ENCODE measurements at places on chromosomes 12 and 14.

- no peak for DNase-seq
Observed at GRCh38 chr14:73645248-73645610, 443 bp downstream of the DNAL1 start.

DNA sequence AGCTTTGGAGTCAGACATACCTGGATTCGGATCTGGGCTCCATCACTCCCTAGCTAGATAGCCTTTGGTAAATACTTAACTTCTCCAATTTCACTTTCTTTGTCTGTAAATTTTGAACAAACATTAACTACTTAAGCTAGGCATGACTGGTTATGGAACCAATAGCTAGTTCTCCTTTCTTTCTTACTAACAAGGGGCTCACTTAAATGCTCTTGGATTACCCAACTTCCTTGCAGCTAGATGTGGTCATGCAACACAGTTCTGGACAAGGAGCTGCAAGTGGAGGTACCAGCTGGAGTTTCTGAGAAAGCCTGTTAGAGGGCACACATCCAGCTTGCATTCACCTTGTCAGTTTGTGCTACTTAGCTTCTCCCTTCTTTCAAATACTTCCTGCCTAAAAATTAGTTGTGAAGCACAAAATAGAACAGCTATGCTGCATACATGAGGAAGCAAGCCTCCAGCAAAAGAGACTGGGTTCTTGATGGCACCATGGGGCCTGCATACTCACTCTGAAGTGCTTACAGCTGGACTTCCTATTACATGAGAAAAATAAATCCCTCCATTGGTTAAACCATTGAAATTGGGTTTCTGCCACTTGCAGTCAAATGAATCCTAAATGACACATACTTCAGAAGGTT lies 210.1 kb upstream of the EEA1 start:
- no peak for DNase-seq

DNA sequence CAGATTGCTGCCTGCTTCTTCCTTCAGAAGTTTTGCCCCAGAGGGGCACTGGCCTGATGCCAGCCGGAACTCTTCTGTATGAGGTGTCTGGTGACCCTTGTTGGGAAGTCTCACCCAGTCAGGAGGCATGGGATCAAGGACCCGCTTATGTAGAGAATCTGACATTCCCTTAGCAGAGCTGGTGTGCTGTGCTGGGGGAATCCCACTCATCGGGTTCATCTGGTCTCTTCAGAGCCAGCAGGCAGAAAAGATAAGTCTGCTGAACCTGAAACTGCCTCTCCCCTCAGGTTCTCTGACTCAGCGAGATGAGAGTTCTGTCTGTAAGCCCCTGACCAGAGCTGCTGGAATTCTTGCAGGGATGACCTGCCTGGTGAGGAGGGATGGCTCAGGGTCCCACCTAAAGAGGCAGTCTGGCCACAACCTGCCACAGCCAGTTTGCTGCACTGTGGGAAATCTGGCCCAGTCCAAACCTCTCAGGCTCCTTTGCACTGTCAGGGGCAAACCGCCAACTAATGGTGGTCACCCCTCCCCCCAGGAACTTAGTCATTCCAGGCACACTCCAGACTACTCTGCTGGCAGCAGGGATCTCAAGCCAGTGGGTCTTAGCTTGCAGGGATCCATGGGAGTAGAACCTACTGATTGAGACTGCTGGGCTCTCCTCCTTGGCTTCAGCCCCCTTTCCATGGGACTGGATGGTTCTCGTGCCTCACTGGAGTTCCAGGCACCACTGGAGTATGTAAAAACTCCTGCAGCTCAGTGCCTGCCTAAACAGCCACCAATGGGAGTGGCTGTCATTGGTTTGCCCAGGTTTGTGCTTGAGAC lies 4.1 kb downstream of the CLEC2D start:
- DNase-seq: peak; percentile 69

- no peak for DNase-seq
Observed at GRCh38 chr12:132419631-132420246, 70.2 kb upstream of the FBRSL1 start.

DNA sequence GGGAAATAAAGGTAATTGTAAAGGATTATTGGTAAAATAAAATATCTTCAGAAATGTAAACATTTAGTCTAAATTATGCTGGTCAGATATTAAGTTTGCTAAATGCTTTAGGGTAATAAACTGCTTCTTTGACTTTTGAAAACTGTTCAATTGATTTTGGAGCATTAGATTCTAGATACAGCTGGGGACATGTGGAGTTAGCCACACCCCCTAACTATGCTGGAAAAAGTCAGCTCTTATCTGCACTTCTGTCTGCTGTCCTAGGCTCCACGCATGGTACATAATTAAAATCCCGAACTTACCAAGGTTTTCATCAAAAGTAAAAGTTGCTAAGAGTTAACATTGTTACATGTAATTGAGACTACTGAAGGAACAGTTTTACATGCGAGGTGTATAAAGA lies 78.8 kb downstream of the ITPR2 start:
- DNase-seq: no peak

DNA sequence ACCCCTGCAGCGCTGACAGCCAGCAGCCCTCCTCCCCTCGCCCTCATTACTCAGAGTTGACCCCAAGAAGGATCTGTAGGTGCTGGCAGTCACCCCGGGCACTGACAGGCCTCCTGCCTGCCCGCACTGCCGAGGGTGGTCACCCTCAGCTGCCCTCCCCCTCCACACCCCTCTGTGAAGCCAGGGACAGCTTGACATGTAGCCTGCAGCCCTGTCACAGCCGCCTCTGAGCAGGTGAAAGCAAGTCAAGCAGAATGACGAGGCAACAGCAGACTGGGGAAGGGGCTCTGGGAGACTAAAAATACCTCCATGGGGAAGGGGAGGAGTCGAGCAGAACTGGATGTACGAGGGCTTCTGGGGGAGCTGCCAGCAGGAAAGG lies 178.1 kb downstream of the DPF3 start:
- no peak for DNase-seq

DNA sequence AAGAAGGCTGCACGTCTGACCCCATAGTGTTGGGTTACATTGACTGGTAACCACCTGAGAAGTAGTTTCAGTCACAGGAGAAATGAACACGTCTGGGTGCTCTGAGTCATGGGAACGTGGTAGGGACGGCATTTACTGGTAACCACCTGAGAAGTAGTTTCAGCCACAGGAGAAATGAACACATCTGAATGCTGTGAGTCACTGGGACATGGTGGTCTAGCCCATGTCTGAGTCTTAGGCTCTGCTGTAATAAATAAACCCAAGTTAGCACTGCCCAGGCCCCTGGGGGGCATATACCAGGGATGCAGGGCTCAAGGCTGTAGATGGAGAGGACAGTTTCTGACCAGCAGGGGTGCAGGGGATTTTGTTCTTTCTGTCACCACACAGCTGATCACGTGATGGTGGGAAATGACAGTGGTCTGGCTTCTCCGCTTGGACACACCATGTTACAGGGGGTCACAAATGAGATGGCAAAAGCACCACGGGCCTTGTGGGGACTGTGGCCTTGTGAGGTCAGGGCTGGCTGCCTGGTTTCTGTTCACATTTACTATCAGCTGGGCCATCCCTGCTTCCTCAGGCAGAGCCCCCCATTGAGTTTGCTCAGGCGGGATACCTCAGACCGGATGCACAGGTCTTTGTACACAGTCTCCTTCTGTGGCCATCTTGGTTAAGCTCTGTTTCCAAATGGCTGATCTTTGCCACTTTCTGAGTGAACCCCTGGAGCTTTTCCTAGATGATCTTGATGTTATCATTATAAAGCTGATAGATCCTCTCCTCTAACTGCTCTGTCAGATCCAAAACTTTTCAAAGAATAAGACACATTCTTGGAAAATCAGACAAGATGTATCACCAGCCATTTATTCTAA lies 9.8 kb upstream of the C12orf42 start:
- DNase-seq: peak; percentile 61

DNA sequence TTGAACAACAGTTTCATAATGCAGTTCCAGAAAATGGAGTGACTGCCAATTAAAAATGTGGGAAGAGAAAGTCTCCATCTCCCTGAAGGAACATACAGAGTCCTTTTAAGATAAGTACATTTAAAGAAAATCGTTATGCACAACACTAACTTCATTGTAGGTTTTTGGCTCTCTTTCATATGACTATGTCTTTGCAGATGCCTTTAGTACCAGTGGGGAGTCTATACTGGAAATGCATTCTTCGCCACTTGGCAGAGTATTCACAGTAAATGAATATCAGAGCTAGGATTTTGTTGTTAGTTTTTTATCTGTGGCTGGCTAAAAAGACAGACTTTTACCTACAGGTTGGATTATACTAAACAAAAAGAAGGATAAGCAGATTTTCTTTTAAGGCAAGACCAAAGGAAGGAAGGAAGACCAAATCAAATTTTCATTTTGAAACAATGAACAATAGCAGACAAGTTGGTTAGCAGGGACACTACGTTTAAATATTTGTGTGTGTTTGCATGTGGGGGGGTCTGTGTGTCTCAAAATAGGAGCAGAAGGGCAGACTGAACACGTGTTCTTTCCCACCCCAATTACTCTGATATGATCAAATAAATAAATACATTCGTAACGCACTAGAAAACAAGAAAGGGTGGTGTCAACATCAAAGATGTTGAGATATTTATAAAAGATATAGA lies 124.5 kb downstream of the BTG1 start:
- no peak for DNase-seq

DNA sequence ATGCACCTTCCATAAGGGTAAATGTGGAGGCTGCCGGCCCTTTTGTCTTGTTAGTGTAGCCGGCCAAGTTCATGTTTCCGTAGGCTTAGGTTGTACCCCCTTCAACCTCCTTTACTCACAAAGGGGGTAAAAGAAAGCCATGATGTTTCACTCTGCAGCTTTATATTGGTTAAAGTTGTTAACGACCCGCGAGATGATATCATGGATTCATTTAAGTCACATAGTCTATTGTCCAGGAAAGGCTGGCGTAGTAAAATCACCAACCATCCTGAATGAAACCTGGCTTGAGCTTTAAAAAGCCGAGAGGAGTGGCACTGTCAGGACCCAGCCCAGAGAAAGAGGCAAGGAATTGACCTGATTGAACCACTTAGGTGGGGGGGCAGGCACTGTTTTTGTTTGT lies 1.3 kb downstream of the UNG start:
- no peak for DNase-seq

DNA sequence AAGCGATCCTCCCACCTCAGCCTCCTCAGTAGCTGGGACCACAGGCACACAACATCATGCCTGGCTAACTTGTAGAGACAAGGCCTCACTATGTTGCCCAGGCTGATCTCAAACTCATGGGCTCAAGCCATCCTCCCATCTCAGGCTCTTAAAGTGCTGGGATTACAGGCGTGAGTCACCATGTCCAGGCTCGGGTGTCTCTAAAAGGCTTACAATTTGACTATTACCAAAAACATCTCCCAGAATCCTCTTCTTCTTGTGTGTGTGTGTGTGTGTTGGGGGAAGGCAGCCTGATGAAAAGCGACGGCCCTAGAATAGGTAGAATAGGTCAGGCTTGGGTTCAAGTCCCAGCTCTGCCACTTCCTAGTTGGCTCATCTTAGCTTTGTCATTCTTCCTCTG lies 16.8 kb downstream of the MSI1 start:
- DNase-seq: no peak

DNA sequence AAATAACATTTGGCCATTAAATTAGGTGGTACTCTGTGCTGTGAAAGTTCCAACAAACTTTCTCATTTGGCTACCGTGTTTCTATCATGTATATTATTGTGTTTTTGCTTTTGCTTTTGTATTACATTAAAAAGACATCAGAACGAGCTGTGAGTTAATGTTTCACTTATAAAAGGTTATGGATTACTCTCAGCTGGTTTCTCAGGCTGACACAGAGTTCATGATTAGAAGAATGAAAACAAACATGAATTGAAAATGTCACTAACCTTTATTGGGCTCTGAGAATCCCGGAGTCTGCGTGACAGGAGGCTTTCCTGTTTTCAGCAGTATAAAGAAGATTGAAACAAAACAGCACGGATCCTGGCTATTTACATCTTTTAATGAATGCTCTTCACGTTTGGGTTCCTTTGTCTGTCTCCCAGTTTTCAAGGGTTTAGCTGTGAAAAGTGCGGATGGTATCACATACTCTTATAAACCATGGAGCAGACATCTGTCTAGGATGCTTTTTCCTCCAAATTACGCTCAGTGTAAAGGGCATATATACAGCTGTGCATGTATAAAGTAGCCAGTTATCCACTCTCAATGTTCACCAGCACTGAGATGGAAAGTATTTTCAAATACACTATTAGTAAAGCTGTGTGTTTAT lies 153.6 kb downstream of the PTCSC3 start:
- no peak for DNase-seq

- no peak for DNase-seq
Observed at GRCh38 chr14:54686219-54686870, 119.4 kb downstream of the SAMD4A start.

DNA sequence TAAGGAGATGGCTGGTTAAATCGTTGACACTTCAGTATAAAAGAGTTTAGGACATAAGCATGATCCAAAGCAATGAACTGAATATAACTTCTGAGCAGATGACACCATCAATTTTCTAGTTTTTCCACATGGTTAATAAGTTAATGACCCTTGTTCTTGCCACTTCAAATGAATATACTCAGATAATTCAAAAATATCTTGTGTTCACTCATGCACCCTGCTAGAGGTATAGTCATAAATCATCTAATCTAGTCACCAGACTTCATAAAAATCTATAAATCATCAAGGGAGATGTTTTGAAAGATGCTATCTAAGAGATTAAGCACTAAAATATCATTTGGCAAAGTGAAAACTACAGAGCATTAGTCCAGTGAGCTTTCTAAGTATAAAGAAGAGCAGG lies 131.9 kb downstream of the MDGA2 start:
- no peak for DNase-seq

DNA sequence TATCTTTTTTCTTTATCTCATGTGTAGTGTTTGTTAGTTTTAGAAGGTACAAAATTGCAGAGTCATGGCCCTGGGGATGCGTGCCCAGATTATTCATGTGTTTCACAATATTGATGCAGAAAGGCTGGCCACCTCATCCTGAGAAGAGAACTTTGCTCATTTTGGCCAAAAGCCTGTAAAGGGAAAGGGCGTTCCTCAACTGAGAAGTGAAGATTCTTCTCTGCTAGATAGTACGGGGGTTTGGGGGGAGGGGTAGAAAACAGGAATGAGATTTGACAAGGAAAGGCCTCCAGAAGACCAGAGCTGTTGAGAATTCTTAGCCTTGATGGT lies 1.7 kb downstream of the MGST1 start:
- no peak for DNase-seq

- no peak for DNase-seq
Observed at GRCh38 chr14:89549381-89550125, 132.5 kb upstream of the FOXN3 start.

GRCh38 chr12:56520506-56520905 lies 1.1 kb upstream of the RBMS2 start:
- DNase-seq: no peak

- DNase-seq: no peak
Observed at GRCh38 chr12:108116699-108117098, 12.4 kb upstream of the WSCD2 start.

GRCh38 chr14:21264025-21264801 lies 5.0 kb downstream of the HNRNPC start:
- no peak for DNase-seq

GRCh38 chr12:4153343-4153892 lies 120.1 kb upstream of the CCND2 start:
- DNase-seq: peak; percentile 61
